ENCODE measurements at places on chromosomes 11 and 22.

GRCh38 chr22:27185760-27186302, 528.4 kb downstream of the MIAT start:
- no peak for DNase-seq

GRCh38 chr11:61083601-61084147, 18.6 kb upstream of the CD5 start:
- DNase-seq: no peak

- DNase-seq: no peak
Observed at GRCh38 chr11:122715548-122716440, 60.3 kb downstream of the UBASH3B start.

DNA sequence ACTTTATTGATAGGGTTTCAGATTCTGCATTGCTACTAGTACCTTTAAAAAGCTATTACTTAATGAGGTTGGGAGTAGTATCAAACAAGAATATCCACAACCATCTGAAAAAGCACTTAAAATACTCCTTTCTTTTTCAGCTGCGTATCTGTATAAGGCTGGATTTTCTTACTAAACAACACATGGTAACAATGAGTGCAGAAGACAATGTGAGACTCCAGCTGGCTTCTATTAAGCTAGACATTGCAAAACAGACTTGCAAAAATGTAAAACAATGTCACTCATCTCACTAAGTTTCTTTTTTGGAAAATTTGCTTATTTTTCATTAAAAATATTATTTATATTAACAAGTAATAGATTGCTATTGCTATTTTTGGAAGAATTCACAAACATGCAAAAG, 132.6 kb downstream of the WNT11 start:
- DNase-seq: no peak

DNA sequence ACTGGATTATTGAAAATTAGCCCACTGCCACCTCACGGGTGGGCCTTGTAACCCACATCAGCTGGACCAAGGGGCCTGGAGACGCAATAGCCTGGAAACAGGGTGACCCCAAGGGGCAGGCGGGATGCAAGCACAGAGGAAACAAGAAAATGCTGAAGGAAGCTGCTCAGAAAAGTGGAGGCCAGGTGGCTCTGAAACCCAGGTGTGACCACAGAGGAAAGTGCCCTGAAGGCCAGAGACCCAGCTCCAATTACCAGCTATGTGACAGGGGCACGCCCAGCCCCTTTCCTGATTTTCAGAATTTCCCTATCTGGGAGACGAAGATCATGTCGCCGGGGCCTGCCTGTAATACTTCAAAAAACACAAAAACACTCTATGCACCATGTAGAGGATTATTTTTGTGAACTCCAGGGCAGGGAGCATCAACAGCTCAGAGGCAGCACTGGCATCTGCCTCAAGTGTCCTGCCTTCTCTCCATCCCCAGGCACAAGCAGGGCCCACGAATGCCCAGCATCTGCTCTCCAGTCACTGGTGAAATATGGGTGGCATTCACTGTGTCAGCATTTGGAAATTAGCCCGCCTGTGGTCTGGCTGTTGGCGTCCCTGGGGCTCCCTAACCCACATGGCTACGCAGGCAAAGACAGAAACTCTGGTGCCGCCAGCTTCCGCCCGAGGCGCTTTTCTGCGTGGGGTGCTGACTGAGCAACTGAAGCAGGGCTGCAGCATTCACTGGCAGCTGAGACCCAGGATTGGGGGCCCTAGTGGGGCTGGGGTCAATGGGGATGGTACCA, 6.3 kb downstream of the KCNJ1 start:
- no peak for DNase-seq

- peak; percentile 69 for DNase-seq
Observed at GRCh38 chr11:27718863-27719545, 18.7 kb upstream of the BDNF start.

DNA sequence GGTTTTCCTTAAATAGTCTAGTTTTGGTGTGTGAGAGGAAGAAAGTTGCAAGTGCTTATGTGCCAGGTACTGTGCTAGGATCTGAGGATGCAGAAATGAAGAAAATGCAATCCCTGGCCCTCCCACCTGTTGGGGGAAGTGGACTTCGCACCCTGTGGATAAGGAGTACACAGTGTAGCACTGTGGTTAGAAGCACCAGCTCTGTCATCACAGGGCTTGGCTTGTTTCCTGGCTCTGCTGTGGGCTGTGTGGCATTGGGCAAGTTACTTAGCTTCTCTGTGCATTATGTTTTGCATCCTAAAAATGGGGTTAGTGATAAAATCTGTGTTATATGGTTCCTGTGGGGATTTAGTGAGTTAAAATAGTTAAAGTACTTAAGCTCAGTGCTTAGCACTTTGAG, 68.2 kb downstream of the ENDOD1 start:
- no peak for DNase-seq

- DNase-seq: no peak
Observed at GRCh38 chr11:118209033-118209432, 15.8 kb downstream of the JAML start.

DNA sequence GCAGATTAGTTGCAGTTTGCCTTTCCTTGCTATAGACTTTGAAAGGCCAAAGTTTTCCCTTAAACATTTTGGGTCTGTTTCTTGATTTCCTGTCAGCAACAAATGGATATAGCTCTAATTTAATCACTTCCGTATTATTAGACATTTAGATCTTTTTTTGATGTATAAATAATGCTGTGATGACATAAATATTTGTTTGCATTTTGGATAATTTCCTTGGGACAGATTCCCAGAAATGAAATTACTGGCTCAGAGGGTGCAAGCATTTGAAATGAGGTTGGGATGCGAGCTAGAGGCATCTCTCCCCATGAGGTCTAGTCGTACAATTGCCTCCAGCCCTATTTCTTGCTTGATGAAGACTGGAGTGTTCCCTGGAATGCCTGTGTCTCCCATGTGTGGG, 94.2 kb downstream of the TBC1D22A start:
- no peak for DNase-seq

DNA sequence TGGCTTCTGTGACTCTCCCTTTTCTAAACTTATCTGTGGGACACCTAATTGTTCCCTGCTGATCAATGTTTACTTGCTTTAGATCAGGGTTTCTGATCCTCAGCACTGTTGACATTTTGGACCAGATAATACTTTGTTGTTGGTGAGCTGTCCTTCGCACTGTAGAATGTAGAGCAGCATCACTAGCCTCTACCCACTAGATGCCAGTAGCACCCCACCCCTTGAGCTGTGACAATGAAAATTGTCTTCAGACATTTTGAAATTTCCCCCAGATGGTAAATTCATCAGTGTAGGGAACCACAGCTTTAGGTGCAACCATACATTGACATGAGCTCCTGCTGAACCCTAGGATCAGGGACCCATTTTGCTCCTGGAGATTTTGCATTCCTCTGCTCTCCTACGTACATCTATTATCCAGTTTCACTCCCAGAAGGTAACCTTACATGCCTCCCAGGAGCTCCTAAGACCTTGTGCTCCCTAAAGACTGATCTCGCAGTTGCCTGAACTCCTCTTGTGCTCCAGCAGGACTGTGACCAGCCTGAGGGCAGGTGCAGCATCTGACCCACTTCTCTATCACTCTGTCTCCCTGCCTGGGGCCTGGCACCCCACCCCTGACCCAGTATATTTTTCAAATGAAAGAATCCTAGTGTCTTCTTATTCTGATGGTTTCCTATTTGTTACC, 107.8 kb downstream of the FAR1 start:
- DNase-seq: no peak

DNA sequence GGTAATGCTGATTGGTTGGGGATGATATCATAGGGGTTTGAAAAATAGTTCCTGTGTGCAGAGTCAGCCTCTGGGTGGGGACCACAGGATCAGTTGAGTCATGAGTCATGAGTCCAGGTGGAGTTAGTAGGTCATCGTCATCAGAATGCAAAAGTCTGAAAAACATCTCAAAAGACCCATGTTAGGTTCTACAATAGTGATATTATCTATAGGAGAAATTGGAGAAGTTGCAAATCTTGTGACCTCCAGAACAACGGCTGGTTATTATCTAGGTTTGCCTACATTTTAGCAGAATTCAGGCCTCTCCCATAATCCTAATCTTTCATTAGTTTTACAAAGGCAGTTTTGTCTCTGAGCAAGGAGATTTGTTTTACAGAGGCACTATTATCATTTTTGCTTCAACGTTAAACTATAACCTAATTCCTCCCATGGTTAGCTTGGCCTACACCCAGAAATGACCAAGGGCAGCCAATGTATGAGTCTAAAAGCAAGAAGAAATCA, 38.9 kb downstream of the MS4A2 start:
- DNase-seq: no peak

DNA sequence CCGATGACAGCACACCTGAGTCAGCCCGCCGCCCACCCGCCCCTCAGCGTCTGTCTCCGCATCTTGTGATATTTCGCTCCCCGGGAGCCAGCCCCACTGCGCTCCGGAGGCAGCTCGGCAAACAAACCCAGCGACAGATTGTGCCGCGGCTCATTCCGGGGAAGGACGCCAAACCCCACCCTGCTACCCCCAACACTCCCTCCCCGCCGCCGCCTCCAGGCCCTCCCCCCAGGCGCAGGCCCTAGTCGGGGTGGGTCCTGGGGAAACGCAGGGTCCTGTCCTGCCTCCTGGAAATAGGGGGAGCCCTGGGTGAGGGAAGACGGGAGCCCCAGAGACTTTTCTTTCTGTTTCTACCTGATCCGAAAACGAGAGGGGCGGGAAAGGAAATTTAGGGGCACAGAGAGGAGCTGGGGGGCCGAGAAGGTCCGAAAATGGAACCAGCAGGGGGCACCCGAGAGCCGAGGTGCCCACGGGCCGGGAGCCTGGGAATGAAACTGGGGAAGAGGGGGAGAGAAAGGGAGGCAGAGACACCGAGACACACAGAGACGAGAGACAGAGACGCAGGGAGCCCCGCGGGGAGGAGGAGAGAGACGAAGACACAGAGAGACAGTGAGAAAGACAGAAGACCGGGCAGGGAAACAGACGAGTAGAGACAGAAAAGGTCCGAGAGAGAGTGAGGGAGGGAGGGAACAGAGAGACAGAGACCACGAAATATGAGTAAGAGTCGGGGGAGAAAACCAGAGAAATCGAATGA, 1.7 kb upstream of the RTN4RL2 start:
- peak; percentile 1 for DNase-seq

DNA sequence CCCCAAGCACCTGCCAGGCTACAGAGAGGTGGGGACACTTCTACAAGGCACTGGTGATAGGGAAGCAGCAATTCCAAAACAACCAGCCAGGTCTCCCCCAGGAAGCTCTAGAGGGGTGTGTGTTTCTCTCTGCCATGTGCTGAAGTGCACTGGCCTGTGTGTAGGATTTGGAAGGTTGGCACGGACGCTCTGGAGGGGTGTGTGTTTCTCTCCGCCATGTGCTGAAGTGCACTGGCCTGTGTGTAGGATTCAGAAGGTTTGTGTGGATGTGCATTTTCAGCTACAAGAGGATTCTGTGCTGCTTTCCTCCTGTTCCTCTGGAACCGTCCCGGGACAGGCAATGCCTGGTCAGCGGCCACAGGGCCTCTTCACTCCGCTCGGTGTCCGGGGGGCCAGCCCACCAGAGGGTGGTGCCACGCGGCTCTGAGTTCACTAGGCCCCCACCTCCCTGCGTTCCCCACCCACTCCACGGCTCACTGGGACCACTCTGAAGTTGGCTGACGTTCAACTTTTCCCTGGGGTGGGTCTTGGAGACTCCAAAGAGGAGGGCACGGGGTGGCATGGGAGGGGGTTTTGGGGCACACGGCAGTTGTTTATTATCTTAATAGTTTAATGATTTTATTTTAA, 552.8 kb downstream of the BRD1 start:
- no peak for DNase-seq

GRCh38 chr11:2151500-2152257, 9.3 kb downstream of the INS start:
- DNase-seq: peak; percentile 58

- DNase-seq: no peak
Observed at GRCh38 chr11:92588393-92588792, 363.8 kb downstream of the FAT3 start.

DNA sequence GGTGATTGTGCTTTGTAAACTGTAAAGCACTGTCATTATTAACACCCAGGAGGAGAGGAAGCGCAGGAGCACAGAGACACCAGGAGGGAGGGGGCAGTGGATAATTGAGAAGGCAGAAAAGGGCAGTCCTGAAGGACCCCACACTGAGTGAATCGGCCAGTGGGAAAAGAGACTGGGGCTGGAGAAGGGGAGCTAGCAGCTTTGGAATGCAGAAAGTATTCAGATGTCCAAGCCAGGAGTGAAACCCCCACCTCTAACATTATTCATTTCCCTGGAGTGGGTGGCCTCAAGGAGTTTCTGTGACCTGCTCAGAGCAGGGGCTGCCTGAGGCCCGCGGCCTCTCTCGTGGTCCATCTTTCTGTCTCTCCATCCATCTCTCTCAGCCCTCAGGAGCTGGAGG, 38.0 kb upstream of the CDON start:
- DNase-seq: no peak

DNA sequence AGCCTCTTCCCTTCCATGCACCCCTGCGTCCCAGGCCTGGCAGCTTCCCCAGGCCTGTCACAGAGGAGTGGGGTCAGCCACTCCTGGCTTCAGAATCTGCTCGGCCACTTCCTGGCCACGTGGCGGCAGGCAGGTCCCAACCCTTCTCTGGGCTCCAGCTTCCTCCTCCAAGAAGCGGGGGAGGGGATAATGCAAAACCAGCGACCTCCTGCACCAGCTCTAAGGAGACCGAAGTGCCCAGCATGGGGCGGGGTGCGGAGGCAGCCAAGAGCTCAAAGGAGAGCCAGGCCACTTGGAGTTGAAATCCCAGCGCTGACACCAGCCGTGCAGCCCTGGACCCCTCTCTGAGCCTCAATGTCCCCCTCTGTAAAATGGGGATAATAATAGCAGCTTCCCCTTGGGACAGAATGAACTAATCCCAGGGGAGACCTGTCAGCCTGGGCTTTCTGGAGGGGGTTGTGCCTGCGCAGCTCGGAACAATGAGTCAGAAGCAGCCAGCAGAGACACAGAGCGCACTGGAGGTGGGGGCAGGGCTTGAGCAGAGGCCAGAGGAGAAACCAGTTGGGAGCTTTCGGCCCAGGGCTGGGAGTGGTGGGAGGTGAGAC, 22.8 kb upstream of the PICK1 start:
- no peak for DNase-seq

GRCh38 chr11:121716060-121716459, 263.3 kb upstream of the SORL1-AS1 start:
- no peak for DNase-seq

DNA sequence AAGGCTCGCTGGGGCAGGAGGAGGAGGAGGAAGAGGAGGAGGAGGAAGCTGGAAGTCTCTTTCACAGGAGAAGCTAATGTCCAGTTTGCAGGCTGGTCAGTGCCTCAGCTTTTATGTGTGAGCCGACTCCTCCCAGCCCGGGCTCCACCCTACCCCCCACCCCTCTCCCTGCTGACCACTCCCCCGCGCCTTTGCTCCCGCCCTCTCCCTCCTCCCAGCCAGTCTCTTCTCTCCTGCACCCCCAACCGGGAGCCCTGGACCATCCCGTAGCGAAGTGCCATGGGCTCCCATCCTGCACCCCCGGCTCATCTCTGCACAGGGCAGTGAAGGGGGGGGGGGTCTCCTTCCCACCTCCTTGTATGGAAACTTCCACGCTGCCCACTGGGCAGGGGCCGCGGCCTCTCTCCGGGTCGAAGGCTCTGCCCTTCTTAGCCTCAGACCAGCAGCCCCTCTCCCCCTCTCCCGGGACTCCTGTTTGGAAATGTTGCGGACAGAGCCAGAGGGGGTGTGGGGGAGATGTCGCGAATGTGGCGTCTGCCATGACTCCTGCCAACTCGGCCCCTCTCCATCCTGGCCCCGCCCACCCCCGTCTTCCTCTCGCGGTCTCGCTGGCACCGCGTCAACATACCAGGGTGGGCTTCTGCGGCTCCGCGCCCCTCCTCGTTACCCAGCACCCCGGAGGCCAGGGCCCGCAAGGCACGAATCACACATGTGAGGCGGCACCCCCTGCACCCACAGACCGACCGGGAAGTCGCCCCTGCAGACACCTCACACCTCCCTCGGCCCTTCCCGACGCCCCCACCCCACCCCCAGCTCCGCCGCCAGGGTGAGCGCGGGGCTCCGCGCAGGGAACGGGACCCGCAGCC, 1.8 kb downstream of the IGF2 start:
- no peak for DNase-seq

Measured in NCI-H774 (cell line).